Left colon (tissue), 2 donors: ENCODE measurements at places on chromosomes 2 and 18. TPM values are rescaled to one million over a fixed set of nuclear protein-coding genes. Genes with fewer than 3 reads are reported as not detected.

The POTEC gene
- total RNA-seq = not detected

DNA sequence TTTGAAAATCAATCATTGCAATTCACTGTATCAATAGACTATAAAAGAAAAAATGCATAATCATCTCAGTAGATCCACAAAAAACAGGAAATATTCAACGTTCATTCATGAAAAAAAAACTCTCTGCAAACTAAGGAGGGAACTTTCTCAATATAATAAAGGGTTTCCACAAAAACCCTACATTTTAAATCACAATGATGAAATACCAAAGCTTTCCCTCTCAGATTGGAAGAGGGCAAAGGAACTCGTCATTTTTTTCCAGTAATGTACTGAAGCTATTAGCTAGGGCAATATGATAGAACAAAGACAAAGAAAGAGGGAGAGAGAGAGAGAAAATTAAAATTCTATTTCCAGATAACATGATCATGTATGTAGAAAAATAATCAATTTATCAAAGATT lies 167.1 kb upstream of the RBMS1 start:
- no peak for DNase-seq

- DNase-seq = no peak
Observed at GRCh38 chr18:22983175-22983574, 50.0 kb downstream of the RBBP8 start.

DNA sequence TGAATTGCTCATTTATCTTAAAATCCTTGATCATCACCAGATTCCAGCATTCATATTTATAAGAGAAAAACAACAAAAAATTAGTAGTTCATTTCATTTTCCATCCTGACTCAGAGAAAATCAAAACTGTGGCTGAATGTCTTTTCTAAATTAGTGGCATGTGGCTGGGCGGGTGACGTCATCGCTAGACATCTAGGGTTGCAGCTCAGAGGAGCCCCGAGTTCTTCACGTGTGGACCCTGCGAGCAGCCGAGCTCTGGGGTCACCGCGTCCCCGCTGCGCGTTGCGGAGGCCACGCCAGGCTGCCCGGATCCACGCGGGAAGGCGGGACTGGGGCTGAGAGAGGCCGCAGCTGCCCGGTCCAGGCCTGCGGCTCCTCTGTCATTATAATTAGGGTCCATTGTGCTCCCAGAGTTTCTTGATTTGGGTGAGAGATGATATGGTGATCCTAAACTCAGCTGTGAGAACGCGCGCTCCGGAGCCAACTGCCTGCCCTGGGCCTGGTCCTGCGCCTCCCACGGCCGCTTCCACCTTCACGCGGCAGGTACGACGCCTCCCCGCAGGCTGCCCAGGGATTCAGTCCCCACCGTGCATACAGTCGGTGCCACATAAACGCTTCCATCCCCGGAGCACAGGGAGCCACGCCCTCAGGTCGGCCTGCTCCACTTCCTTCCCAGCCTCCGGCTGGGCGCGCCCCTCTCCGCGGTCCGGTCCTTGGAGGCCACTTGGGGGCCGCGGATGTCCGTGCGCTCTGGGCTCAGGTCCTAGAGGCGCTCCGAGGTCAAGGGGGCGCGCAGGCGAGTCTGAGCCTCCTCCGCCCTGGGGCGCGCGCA lies 56.5 kb downstream of the TMEM18 start:
- DNase-seq = no peak

GRCh38 chr2:98374286-98374685 lies 28.0 kb downstream of the CNGA3 start:
- no peak for DNase-seq

GRCh38 chr18:49697757-49698524 lies 115.4 kb downstream of the ACAA2 start:
- no peak for DNase-seq

The C18orf54 gene
- total RNA-seq = 3.4 TPM

DNA sequence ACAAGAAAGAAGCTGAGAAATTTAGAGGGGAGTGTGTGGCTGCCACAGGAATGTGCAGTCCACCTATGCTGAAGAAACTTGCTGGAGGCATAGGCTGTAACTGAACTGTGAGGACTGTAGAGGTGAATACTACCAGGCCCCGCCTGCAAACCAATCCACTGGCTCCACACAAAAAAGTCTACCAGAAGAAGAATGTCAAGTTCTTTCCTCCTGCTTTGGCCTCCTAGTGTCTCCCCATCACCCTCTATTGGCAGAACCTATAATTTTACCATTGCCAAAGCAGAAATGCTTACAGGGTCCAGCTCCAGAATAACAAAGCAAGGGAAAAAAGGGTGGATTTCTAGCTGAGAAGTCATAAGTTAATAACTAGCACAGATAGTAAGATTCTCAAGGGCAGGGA lies 5.9 kb upstream of the ATP5MC3 start:
- no peak for DNase-seq

GRCh38 chr2:201191132-201191875 lies 8.4 kb downstream of the CASP10 start:
- DNase-seq = no peak

- no peak for DNase-seq
Observed at GRCh38 chr2:43540021-43540779, 55.6 kb downstream of the THADA start.

DNA sequence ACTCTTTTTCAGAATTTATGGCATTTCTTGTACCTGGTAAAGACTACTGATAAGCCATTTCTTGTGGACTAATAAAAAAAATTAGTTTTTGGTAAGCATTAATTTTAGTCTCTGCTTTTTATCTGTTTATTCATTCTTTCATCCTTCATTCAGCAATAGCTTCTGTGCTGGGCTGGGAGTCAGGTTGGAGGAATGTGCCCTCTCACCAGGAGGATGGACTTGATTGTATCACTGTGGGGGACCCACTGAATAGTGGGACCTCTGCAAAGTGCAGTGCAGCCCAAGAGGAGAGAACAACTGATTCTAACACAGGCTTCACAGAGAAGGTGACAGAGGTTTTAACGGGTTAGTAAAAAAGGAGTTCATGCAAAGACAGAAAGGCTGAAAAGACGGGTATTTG lies 39.1 kb downstream of the CDC42EP3 start:
- DNase-seq = no peak

DNA sequence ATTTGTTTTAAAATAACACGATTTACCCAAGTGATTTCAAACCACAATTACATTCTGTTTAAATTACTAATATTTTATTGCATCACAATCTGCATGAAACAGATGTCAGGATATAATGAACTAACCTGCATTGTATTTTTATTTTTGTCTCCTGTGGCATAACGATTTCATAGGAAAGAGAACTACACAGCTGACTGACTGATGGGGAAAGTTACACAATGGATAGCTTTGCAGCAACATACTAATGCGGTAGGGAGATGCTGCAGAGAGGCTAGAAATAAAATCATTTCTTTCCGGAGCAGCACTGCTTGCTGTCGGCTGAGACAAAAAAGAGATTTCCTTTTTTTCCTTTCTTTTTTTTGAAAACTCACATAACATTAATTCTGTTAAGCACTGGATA lies 36.9 kb downstream of the SCN1A start:
- DNase-seq = no peak

GRCh38 chr2:197191940-197192322 lies 118.6 kb downstream of the ANKRD44 start:
- no peak for DNase-seq

GRCh38 chr2:203673933-203674332 lies 32.5 kb upstream of the CD28 start:
- DNase-seq = no peak

The GKN2 gene
- 0.43 TPM for total RNA-seq

DNA sequence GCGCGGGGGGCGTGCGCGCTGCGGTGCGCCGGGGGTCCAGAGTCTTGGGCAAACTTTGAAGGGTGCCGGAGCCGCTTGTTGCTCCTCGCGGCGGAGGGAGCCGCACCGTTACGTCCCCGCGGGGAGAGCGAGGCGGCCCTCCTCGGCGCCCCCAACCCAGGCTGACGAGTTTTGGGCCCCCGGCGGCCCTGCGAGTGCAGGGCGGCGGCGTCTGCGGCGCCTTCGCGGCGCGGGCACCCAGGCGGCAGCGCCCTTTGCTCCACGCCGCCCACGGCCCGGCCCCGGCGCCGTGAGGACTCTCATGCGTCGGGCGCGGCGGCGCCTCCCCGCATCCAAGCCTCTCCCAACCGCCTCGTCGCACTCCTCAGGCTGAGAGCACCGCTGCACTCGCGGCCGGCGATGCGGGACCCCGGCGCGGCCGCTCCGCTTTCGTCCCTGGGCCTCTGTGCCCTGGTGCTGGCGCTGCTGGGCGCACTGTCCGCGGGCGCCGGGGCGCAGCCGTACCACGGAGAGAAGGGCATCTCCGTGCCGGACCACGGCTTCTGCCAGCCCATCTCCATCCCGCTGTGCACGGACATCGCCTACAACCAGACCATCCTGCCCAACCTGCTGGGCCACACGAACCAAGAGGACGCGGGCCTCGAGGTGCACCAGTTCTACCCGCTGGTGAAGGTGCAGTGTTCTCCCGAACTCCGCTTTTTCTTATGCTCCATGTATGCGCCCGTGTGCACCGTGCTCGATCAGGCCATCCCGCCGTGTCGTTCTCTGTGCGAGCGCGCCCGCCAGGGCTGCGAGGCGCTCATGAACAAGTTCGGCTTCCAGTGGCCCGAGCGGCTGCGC lies 814 bp downstream of the FZD7 start:
- DNase-seq = peak; percentile 48

DNA sequence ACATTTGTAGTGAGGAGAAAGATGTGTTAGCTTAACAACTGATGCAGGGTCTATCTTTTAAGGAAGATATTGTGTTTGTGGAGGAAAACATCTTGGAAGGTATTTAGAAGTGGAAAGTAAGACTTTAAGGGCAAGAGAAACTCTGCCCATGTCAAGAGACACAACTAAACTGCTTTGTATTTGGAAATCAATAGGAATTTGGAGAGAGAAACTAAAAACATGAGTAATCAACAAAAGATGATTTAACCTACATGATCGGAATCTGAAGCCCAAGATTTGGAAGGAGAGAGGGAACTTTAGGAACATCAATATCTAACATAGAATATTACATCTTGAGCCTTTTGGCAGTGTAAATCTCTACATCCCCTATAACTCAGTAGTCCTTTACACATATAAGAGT lies 184.2 kb upstream of the COL3A1 start:
- DNase-seq = no peak

The TLX2 gene
- total RNA-seq = not detected

DNA sequence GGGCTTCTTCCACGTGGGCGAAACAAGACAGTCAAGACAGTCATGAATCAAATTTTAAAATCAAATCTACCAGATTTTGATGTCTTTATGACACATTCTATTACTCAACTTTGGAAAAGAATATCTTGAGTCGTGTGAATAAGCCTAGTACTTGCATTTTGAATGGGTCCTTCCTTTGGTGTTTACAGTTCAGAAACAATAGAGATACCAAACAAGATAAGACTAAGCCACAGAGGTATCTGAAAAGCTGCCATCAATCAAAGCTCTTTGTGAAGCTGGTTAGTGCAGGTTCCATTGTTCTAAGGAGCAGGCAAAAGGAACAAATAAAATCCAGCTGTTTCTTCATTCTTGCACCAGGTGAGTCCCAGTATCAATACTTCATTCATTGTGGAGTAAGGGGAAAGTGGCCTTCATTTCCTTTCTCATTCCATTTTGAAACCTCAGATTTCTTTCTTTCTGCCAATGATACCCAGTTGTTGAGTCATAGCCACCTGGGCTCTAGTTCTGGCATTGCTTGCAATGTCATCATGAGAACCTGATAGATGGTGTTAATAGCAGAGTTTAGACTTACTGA lies 151.7 kb upstream of the L3MBTL4 start:
- no peak for DNase-seq

DNA sequence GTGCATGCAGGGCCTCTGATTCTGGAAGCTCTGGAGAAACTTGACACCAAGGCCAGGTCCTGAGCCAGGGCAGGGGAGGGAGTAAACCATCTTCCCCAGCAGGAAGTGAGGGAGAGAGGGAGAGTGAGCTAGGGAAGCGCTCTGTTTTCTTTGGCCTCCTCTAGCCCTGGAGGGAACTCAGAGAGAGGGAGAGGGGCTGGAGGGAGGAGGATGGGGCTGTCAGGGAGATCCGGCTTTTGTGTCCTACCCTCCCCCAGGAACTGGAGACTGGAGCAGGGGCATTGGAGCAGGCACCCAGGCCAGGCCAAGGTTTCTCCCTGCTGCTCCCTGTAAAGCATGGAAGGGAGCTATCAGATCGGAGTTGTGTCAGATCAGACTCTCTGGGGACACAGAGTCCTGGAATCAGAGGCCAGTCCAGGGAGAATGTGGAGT lies 22.7 kb upstream of the PKDCC start:
- no peak for DNase-seq

GRCh38 chr2:88069117-88069516 lies 1.5 kb downstream of the SMYD1 start:
- DNase-seq = no peak

- no peak for DNase-seq
Observed at GRCh38 chr2:237833546-237833945, 25.9 kb upstream of the RAMP1 start.

DNA sequence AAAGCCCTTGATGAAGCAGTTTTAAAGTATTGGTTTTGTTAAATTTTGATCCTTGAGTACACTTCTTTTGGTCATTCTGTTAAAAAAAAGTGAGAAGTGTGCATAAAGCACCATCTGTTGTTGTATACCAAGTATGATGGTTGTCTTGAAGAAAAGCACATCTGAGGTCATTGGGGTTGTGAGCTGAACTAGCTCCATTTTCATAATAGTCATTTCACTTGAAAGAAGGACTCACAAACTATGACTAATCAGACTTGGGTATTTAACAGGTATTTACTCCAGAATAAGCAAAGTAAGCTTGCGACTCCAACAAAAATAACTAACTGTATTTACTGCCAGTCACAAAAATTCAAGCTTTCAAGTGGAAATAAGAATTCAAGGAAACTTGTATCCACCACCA lies 35.1 kb downstream of the CHN1 start:
- DNase-seq = no peak

The THSD7B gene
- 0.14 TPM for total RNA-seq

- no peak for DNase-seq
Observed at GRCh38 chr2:168802859-168803725, 655 bp downstream of the NOSTRIN start.

- DNase-seq = peak; percentile 3
Observed at GRCh38 chr2:240622060-240622411, 3.2 kb upstream of the GPR35 start.

- no peak for DNase-seq
Observed at GRCh38 chr2:168231609-168232241, 15.7 kb downstream of the STK39 start.

DNA sequence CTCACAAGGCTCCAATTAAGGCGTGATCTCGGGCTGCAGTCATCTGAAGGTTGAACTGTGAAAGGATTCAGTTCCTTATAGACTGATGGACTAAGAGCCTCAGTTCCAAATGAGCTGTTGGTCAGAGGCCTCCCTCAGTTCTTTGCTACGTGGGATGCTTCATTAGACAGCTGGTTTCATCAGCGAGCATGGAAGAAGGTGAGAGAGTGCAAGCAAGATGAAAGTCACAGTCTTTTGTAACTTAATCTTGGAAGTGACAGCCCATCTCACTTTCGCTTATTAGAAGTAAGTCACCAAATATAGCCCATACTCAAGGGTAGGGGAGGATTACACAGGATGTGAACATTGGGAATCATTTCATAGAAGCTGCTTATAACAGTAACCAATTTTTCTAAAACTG lies 26.8 kb downstream of the PPP1CB start:
- DNase-seq = no peak
